Glutamatergic neuron (in vitro differentiated cells): ENCODE measurements at places on chromosomes 5 and 9. TPM values are rescaled to one million over a fixed set of nuclear protein-coding genes. Genes with fewer than 3 reads are reported as not detected.
A peak's percentile ranks its signal among the peaks of the same experiment; 100 is the strongest.

DNA sequence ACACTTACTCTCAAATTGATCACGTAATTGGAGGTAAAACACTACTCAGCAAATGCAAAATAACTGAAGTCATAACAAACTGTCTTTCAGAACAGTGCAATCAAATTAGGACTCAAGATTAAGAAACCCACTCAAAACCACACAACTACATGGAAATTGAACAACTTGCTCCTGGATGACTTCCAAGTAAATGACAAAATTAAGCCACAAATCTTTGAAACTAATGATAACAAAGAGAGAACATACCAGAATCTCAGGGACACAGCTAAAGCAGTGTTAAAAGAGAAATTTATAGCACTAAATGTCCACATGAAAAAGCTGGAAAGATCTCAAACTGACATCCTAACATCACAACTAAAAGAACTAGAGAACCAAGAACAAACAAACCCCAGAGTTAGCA is 540.5 kb upstream of the CDH18 start:
- no peak overlapping the region for H3K27ac ChIP-seq
- no peak overlapping the region for H3K4me3 ChIP-seq
- H3K36me3 ChIP-seq = no peaks in the 10 kb centered on the region
- H3K4me1 ChIP-seq = no peaks in the 10 kb centered on the region
- H3K27me3 ChIP-seq = no peaks in the 10 kb centered on the region

GRCh38 chr9:87250205-87250604 is 247.5 kb upstream of the DAPK1 start:
- DNase-seq = no peak
- no peaks in the 10 kb centered on the region for H3K27me3 ChIP-seq
- H3K4me1 ChIP-seq = peaks cover 3% of the 10 kb centered on the region
- no peak overlapping the region for H3K27ac ChIP-seq
- no peaks in the 10 kb centered on the region for H3K36me3 ChIP-seq
- no peak overlapping the region for H3K4me3 ChIP-seq

GRCh38 chr9:119963798-119964372 is 594.6 kb upstream of the BRINP1 start:
- no peak overlapping the region for H3K4me3 ChIP-seq
- peaks cover 4% of the 10 kb centered on the region for H3K27me3 ChIP-seq
- H3K36me3 ChIP-seq = no peaks in the 10 kb centered on the region
- H3K27ac ChIP-seq = no peak overlapping the region

DNA sequence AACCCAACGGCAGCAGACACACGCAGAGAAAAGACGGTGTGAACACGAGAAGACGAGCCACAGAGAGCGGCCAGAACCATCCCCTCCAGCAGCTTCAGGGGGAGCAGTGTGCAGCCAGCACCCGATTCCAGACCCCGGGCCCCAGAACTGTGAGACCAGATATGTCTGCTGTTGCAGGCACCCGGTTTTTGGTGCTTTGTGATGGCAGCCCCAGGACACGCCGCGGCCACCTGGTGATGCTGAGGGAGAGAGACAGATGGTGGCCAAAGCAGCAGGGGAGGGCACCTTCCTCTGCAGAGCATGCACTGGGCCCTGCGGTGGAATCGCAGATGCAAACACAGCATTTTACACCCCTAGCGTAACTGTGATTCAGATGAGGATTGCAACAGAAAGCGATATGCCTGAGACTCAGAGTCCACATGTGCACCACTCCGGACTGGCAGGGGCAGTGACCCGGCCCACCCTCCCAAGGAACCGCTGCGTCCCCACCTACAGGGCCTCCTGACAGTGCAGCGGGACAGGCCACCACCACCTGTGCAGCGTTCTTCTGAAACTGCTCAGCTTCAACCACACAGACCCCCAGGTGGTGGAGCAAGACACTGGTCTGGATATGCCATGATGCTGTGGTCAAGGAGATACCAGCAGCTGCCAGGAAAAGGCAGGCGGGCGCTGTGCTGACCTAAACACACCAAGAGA is 24.0 kb downstream of the ZDHHC11B start:
- peak overlapping the region; percentile 58 for H3K4me3 ChIP-seq
- H3K4me1 ChIP-seq = peaks cover 22% of the 10 kb centered on the region
- H3K27ac ChIP-seq = peak overlapping the region; percentile 71
- DNase-seq = no peak

- H3K27ac ChIP-seq = no peak overlapping the region
- no peaks in the 10 kb centered on the region for H3K36me3 ChIP-seq
- DNase-seq = no peak
- H3K4me1 ChIP-seq = peaks cover 12% of the 10 kb centered on the region
These were observed 194.8 kb upstream of the ADAMTS16 start for GRCh38 chr5:4945296-4945695.

GRCh38 chr5:6941631-6942030 is 228.4 kb downstream of the TENT4A start:
- H3K4me3 ChIP-seq = no peak overlapping the region
- peaks cover 1% of the 10 kb centered on the region for H3K27me3 ChIP-seq
- H3K4me1 ChIP-seq = peaks cover 17% of the 10 kb centered on the region
- no peak overlapping the region for H3K27ac ChIP-seq

DNA sequence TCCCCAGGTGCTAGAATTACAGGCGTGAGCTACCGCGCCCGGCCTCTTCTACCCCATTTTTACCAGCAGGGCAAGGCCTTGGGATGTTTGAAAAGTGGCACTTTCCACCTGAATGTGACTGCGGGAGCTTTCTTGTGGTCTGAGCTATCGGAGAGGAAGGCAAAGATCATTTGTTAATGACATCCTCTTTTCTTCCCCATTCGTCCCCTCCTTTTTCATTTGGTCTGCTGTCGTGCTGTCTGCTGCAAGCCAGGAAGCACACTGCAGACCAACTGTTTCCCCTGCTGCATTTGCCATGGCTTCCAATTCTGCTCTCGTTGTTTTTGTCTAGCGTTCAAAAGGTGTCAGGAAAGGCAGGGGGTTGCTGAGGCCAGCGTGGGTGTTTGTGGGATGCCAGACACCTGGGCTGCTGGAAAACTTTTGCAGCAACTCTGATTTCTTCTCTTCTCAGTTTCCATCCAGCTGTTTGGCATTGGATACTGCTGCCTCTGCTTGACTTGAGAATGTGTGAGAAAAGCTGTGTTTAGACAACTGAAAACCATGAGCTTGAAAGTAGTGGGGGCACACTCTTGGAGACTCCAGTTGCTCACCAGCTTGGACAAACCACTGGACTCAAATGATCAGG is 196.4 kb upstream of the MSX2 start:
- no peak overlapping the region for H3K27ac ChIP-seq
- H3K27me3 ChIP-seq = peaks cover 3% of the 10 kb centered on the region
- no peak for DNase-seq
- H3K4me3 ChIP-seq = no peak overlapping the region
- H3K4me1 ChIP-seq = no peaks in the 10 kb centered on the region
- H3K36me3 ChIP-seq = no peaks in the 10 kb centered on the region

DNA sequence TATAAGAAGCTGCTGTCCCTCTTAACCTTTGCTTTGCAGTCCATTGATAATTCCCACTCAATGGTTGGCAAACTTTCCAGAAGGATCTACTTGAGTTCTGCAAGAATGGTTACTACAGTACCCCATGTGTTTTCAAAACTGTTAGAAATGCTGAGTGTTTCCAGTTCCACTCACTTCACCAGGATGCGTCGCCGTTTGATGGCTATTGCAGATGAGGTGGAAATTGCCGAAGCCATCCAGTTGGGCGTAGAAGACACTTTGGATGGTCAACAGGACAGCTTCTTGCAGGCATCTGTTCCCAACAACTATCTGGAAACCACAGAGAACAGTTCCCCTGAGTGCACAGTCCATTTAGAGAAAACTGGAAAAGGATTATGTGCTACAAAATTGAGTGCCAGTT is 27.8 kb upstream of the SETD9 start:
- no peak for DNase-seq
- peaks cover 2% of the 10 kb centered on the region for H3K27me3 ChIP-seq
- peaks cover 8% of the 10 kb centered on the region for H3K36me3 ChIP-seq
- H3K4me3 ChIP-seq = no peak overlapping the region
- peaks cover 8% of the 10 kb centered on the region for H3K4me1 ChIP-seq

DNA sequence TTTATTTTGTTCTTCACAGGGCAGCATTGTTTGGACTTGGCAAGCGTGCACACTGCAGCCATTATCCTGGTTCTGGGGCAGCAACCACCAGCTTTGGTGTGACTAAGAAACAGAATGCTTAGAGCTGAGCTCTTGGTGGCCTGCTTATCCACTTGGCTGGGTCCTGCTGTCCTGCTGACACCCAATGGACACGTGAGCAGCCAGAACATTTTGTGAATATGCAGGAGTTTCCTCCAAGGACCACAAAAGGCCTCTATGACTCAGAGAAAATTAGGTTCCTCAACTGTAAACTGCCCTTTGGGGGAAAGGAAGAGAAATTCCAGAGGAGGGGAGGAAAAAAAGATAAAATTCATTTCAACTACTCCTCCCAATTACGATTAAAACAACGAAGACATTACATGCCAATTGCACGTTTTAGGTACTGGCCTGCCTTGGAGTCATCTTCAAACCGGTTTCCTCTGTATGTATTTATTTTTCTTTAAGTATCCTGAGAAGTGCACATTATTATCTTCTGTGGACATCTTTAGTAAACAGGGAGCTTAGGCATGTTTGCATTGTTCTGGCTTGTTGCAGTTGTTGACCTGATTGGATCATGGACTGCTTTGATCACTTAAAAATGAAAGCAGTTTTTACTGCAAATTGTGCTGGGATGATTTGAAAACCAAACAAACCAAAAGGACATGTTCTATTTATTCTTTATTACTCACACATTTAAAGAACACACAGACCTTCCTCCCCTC is 82.3 kb upstream of the TLE4 start:
- no peak overlapping the region for H3K27ac ChIP-seq
- no peaks in the 10 kb centered on the region for H3K4me1 ChIP-seq
- peaks cover 5% of the 10 kb centered on the region for H3K36me3 ChIP-seq
- no peaks in the 10 kb centered on the region for H3K27me3 ChIP-seq
- no peak for DNase-seq

- H3K27me3 ChIP-seq = peaks cover 5% of the 10 kb centered on the region
- peak overlapping the region; percentile 38 for H3K4me3 ChIP-seq
- peak overlapping the region; percentile 96 for H3K27ac ChIP-seq
- H3K4me1 ChIP-seq = peaks cover 46% of the 10 kb centered on the region
- no peak for DNase-seq
These were observed 38.9 kb upstream of the TLX3 start for GRCh38 chr5:171270136-171270535.

DNA sequence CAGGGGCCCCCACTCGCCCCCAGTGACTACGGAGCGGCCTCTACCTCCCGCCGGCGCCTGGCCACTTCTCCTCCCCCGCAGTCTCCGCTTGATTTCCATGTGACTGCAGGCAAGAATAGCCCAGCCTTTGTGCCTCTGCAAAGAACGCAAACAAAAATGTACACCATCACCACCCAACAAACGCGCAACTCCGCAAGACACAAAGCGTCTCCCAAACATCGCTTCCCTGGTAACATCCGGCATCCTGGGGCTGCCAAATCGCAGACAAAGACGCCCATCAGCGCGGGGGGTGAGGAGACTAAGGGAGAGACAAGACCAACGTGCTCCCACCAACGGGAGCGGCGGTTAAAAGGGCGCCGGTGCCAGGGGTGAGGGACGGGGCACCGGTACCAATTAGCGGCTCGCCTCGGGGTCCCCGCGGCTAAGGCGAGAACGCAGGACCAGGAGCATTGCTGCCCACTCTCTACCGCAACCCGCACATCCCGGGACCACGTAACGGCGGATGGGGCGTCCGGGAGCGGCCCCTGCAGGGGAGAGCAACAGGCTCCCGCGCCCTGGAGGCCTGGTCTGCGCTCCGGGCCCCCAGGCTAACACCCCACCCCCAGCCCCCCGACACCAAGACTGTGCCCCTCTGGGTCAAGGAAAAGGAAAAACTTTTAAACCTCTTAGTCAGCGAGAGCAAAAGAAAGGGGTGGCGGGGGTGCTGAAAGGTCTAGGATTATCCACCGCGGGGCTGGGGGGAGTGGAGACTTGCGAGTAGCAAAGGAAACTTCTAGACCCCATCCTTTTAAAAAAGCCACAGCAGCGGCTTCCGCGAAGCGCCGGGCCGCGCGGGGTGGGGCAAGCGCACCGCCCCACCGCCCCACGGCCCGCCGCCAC is 885 bp downstream of the MPDZ start:
- H3K36me3 ChIP-seq = no peaks in the 10 kb centered on the region
- DNase-seq = peak; percentile 63
- peak overlapping the region; percentile 97 for H3K4me3 ChIP-seq
- H3K27ac ChIP-seq = peak overlapping the region; percentile 95

DNA sequence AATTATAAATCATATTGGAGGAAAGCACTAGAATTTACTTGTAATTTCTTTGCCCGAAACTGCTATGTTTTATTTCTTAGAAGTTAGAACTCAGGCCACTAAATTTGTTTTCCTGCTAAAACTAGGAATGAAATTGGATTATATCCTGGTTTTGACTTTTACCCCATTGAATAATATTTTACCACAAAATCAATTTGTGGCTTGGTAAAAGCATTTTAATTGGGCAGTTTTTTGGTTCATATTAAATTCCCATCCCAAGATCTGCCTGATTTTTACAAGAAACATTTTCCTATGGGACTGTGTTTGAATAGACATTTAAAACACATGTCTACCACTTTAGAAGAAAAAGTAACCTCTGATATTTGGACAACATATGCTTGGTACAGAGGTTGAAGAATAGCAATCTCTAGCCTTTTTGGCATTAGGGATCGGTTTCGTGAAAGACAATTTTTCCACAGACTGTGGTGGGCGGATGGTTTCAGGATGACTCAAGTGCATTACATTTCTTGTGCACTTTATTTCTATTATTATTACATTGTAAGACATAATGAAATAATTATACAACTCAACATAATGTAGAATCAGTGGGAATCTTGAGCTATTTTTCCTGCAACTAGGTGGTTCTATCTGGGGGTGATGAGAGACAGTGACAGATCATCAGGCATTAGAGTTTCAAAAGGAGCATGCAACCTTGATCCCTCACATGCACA is 565.6 kb downstream of the PRR16 start:
- no peak overlapping the region for H3K4me3 ChIP-seq
- no peak for DNase-seq
- H3K27ac ChIP-seq = no peak overlapping the region
- no peaks in the 10 kb centered on the region for H3K27me3 ChIP-seq
- no peaks in the 10 kb centered on the region for H3K4me1 ChIP-seq
- no peaks in the 10 kb centered on the region for H3K36me3 ChIP-seq

GRCh38 chr5:20286512-20286911 is 298.5 kb upstream of the CDH18 start:
- no peaks in the 10 kb centered on the region for H3K27me3 ChIP-seq
- H3K36me3 ChIP-seq = no peaks in the 10 kb centered on the region
- no peak for DNase-seq

The GBGT1 gene
- 1.3 TPM for total RNA-seq

The HAVCR1 gene
- not detected for total RNA-seq
